ENCODE measurements at places on chromosomes 13 and 19.
A peak's percentile ranks its signal among the peaks of the same experiment; 100 is the strongest.

DNA sequence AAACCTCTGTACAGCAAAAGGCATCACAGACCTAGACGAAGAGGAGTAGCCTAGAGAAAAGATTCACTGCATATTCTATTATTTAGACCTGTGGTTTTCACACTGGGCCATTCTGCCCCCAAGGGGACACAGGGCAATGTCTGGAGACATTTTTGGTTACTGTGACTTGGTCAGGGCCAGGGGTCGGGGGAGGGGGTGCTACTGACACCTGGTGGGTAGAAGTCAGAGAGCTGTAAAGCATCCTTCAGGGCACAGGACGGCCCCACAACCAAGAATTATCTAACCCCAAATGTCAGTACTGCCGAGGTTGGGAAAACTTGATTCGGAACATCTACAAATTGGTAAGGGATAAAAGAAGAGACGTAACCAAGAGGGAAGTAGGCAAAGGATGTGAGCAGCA lies 11.3 kb downstream of the ELAVL1 start:
- H3K4me1 ChIP-seq, result peaks cover 7% of the 10 kb centered on the region
- H3K27ac ChIP-seq, result no peak overlapping the region
- no peaks in the 10 kb centered on the region for H3K27me3 ChIP-seq
- peaks cover 22% of the 10 kb centered on the region for H3K36me3 ChIP-seq
- H3K4me3 ChIP-seq, result no peak overlapping the region
- no peak for DNase-seq

DNA sequence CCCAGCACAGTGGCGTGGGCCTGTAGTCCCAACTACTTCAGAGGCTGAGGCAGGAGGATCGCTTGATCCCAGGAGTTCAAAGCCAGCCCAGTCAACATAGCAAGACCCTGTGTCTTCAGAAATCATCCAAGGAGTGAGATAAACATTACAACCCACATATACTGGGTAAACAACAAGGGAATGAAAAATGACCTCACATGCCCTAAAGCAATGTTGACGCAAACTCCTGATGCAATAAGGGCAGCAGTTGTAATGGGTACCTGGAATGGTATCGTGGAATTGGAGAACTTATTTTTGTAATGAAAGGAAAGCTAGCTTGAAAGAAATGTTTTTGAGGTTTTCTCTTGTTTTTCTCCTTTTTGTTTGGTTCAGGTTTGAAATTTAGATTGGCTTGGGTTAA lies 24.5 kb upstream of the LGALS16 start:
- peaks cover 24% of the 10 kb centered on the region for H3K27me3 ChIP-seq
- H3K4me1 ChIP-seq, result no peaks in the 10 kb centered on the region
- no peak for DNase-seq
- no peak overlapping the region for H3K27ac ChIP-seq
- no peak overlapping the region for H3K4me3 ChIP-seq

GRCh38 chr13:30846866-30847265 lies 59.2 kb upstream of the MEDAG start:
- no peaks in the 10 kb centered on the region for H3K36me3 ChIP-seq
- no peak overlapping the region for H3K27ac ChIP-seq
- H3K4me1 ChIP-seq, result no peaks in the 10 kb centered on the region

- H3K36me3 ChIP-seq, result no peaks in the 10 kb centered on the region
- no peak overlapping the region for H3K4me3 ChIP-seq
- H3K27ac ChIP-seq, result no peak overlapping the region
- DNase-seq, result no peak
- no peaks in the 10 kb centered on the region for H3K27me3 ChIP-seq
- H3K4me1 ChIP-seq, result peaks cover under 1% of the 10 kb centered on the region
Observed at GRCh38 chr13:45226024-45226423, 25.2 kb upstream of the KCTD4 start.

DNA sequence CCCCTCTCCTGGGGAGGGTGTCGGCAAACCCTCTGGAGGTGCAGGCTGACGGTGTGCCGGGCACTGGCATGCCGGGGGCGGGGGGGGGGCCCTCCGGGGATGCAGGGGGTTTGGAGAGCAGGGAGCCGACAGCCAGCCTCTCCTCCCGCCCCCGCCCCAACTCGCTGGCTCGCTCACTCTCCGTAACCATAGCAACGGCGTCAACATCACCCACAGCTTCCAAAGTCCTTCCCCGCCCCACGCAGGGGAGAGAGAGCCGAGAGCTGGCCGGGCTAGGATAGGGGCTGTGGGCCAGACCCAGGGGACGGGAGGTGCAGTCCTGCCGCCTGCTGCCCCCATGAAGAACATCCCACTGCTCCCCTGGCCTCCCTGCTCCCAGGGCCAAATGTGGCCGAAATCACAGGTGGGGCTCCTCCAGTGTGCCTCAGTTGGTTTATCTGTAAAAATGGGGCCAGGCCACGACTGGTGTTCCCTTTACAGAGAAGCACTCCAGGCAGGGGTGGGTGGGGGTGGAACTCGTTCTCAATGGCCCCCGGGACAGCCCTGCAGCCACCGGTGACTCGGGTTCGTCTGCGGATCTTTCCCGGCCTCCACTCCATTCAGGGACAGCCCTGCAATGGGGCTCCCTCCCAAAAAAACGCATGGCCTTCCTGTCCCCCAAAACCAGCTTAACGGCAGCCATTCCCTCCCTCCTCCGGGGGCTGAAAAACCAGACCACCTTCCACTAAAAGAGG lies 3.2 kb downstream of the KLF16 start:
- H3K27ac ChIP-seq, result peak overlapping the region; percentile 99
- 0 out of 2 replicates have a peak, but pooled peaks cover 4% of the 10 kb centered on the region for H3K36me3 ChIP-seq
- H3K4me1 ChIP-seq, result peaks cover 79% of the 10 kb centered on the region
- H3K27me3 ChIP-seq, result no peaks in the 10 kb centered on the region
- no peak for DNase-seq

DNA sequence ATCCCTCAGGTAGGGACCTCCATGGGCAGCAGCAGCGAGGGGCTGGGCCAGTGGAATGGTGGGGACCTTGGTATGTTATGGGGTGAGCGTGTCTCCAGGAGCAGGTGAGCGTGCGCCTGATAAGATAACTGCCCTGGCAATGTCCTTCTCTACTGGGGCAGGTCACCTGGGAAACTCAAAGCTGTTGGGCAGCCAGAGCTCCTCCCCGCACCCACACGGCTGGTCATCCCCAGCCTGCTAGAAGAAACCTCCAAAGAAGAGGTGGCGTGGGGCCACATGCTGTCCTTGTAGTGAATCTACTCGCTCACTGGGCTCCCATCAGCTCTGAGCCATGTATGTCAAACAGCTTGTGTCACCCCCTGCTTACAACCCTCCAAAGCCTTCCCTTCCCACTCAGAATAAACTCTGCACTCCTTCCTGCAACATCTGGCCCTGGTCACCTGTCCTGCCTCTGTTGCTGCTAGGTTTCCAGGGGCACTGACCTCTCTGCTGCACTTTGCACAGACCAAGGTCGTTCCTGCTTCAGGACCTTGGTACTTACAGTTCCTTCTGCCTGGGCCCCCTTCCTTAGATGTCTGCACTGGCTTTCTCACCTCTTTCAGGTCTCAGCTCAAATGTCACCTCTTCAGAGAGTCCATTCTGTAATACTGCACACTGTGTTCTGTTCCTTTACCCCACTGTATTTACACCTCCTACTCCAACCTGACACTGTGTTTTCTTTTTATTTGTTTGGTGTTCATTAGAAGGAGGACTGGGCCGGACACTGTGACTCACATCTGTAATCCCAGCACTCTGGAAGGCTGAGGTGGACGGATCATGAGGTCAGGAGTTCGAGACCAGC lies 1.8 kb upstream of the ATP4A start:
- no peak overlapping the region for H3K27ac ChIP-seq
- H3K4me3 ChIP-seq, result no peak overlapping the region
- no peaks in the 10 kb centered on the region for H3K36me3 ChIP-seq

Data from HCT116 (cell line).